CMK (cell line): ENCODE measurements at places on chromosomes 12 and 14.

DNA sequence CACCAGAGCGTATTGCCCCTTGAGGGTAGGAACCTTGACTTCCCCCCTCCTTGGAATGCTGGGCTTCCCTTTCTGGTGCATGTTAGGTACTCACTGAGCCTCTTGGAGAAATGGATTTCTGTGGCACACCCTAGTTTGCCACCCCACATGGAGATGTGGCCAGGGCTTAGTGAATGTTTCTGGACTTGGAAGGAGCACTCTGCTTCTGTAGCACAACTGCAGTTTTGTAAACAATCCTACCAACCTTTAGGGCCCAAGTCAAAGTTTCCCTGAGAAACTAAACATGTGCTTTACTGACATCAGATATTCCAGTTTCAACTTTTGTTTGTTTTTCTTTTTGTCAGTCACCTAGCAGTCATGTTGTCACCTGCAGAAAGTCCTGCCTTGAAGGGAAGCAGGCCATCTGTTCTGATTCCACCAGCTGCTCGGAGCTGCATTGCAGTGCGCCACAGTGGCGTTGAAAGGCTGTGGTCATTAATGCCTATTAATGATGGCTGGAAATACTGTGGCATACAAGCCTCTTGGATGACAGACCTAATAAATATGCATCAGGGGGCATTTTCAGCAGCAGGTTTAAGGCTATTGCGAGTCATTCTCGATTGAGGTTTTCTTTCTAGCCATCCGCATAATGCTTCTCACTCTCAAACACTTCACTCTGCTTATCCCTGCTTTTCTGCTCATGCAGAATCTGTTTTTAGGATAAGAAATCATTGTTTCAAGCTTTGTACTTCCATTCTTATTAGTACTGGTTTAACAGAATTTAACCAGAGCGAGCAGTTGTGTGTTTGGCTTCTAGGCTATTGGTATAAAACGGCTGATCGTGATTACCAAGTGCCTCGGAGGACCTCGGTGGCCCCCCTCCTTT, 7.8 kb downstream of the PELI2 start:
- no peak for DNase-seq

DNA sequence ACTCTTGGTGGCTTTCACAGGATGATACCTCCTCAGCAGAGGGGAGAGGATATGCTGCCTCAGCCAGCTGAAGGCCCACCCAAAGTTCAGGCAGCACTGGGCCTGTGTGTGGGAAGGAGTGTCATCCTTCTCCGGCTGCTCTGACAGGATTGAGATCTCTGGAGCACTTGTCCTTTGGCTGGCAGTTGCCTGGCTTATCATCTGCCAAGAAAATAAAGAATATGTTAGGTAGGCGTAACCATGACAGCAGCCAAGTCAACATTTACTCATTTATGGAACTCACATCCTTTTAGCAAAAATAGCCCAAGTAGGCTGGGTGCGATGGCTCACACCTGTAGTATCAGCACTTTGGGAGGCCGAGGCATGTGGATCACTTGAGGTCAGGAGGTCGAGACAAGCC, 68.5 kb downstream of the PPFIBP1 start:
- no peak for DNase-seq

- DNase-seq = no peak
Measured at GRCh38 chr14:103495854-103496253, 26.8 kb downstream of the CKB start.

GRCh38 chr14:33643426-33644181, 307.3 kb downstream of the EGLN3 start:
- no peak for DNase-seq

DNA sequence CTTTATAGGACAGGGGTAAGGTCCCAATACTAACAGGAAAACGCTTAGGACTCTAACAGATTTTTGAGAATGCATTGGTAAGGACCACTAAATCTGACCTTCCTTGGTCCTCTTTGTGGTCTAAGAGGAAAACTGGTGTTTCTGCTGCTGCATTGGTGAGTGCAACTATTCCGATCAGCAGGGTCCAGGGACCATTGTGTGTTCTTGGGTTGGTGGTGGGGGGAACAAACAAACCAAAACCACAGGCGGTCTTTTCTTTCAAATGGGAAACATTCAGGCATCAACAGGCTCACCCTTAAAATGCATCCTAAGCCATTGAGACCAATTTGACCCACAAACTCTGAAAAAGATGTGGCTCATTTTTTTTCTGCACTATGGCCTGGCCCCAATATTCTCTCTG, 20.7 kb downstream of the EPYC start:
- no peak for DNase-seq

- no peak for DNase-seq
Measured at GRCh38 chr12:65334521-65334920, 56.0 kb downstream of the MSRB3 start.

DNA sequence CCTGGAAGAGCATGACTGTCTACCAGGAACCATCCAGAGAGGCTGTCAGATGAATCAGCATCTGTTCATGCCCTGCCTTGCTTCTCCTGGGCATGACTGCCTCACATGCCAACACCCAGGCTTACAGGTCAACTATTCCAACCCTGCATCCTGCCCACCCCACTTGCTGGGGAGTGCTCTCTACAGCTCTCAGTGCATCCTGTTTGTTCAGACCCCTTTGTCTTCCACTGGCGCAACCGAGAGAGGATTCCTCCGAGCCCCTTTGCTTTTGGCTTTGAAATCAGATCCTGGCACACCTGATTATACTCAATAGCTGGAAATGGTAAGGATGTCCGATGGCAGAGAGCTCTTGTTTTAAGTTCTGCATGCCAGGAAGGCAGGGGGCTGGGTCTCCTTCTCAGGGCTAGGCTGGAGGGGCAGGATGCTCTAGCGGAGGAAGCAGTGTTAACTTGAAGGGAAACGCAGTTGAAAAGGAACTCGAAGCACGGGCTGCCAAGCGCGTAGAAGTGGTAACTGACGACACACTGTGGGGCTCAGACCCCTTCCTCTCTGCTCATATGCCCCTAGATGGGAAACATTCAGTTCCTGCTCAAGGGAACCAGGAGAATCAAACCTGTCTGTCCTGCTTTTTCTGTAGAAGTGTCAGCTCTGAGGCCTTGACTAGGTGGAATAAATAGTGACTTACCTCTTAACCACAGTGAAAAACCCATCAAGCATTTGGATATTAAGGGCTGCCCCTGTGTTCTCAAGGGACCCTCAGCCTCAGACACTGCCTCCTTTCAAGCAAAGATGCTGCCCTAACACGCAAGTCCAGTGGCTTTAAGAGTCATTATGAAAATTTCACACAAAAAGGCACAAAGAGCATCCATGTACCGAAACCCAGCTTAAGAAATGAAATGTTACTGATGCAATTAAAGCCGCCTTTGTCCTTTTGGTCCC, 297.5 kb downstream of the ZFP36L1 start:
- DNase-seq = no peak

DNA sequence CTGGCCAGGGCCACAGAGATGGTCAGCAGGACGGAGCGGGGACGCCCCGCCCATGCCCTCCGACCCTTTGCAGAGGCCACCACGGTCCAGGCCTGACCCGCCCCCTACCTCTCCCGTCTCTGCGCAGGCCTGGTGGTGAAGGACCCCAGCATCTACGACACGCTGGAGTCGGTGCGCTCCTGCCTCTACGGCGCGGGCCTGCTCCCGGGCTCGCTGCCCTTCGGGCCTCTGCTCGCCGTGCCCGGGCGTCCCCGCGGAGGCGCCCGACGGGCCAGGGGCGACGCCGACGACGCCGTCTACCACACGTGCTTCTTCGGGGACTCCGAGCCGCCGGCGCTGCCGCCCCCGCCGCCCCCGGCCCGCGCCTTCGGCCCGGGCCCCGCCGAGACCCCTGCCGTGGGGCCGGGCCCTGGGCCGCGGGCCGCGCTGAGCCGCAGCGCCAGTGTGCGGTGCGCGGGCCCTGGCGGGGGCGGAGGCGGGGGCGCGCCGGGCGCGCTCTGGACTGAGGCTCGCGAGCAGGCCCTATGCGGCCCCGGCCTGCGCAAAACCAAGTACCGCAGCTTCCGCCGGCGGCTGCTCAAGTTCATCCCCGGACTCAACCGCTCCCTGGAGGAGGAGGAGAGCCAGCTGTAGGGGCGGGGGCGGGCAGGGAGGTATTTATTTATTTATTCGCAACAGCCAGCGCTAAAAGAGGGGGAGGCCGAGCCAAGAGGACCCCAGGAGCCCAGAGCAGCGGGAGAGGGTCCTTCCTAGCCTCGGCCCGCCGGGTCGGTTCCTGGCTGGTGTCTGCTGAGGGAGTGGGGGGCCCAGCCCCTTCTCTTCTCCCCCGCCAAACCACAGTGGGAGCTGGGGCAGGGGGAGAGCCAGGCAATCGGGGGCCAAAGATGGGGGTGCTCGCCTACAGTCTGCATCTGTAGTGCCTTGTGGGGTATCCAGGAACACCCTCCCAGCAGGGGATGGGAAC, 8.1 kb downstream of the TAMALIN start:
- no peak for DNase-seq
